ENCODE measurements at places on chromosomes 2 and 18. TPM values are rescaled to one million over a fixed set of nuclear protein-coding genes. Genes with fewer than 3 reads are reported as not detected.

GREB1 gene
- 1.1 TPM for total RNA-seq

SLC19A3 gene
- total RNA-seq, result 0.36 TPM

GCKR gene
- 1.4 TPM for total RNA-seq

CNTNAP5 gene
- not detected for total RNA-seq
